ENCODE measurements at places on chromosomes 4 and X.

GRCh38 chr4:74969507-74970474 lies 36.9 kb downstream of the PARM1 start:
- DNase-seq, result no peak

- no peak for DNase-seq
Measured at GRCh38 chr4:185040523-185040922, 22.2 kb downstream of the HELT start.

DNA sequence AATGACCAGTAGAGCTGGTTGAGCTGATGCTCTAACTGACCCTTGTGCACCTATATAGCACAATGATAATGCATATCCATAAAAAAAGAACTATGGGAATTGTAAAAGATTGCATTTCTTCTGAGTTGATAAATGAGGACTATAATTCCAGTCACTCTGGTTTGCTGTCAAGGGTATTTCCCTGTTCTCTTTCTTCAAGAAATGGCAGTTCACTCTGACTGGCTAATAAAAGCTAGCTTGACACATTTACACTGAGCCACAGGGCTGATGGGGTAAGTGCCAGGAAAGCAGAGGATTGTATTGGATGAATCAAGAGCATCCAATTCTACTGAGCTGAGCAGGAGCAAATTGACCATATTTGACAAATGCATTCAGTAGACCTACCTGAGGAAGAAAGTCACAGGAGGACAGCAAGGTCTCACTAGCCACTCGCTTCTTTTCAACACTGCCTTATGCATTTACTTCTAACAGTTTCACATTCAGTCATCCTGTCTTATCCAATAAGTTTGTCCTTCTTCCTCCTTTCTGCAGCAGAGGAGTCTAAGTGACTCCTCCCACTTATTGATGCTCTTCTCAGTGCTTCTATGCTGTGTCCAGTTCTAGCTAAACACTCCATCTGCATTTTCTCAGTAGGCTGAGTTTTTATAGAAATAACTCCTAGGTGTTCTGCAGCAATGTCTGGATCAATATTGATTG lies 43.0 kb downstream of the RBMX2 start:
- DNase-seq, result no peak

GRCh38 chrX:142089193-142089592 lies 115.9 kb downstream of the MAGEC2 start:
- DNase-seq, result no peak

DNA sequence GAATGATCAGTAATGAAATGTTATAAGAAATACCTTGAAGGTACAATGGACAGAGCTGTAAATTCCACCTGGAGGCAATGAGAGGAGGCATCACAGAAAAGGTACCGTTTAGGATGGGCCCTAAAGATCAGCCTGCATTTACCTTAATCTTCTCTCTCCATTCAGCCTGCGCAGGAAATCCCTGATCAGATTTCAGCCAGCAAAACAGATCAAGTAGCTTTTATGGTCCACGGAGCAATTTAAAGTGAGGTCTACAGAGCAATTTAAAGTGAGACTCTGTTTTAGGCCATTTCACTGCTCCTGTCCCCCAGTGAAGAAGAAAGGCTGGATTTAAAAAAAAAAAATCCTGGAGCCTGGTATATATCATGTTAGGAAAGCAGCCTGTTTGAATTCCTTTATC lies 195.1 kb upstream of the VCX start:
- DNase-seq, result no peak

DNA sequence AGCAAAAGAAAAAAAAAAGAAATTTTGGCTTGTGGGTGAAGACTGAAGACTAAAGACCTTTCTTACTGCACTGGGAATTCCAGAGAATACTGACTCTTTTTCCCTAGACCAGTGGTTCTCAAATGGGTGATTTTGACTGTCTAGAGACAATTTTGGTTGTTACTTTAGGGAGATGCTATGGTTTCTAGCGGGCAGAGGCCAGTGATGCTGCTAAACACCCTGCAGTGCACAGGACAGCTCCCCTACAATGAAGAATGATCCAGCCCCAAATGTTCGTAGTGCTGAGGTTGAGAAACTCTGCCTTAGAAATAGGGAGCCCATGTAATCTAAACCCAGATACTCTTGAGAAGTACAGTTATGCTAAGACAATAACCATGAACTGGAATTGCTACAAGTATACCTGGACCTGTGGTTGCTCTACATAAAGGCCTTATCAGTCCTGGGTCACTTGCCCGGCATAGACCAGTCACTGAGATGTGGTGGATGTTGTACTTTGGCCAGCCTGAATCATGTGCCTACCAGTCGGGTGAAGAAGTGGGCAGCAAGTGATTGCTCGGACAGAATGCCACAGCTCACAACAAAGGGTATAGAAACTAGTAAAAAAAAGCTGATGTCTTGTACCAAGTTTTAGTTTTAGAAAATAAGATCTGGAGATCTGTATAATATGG lies 16.0 kb downstream of the ARHGAP10 start:
- DNase-seq, result no peak

GRCh38 chr4:86184216-86184900 lies 175.5 kb downstream of the MAPK10 start:
- no peak for DNase-seq

DNA sequence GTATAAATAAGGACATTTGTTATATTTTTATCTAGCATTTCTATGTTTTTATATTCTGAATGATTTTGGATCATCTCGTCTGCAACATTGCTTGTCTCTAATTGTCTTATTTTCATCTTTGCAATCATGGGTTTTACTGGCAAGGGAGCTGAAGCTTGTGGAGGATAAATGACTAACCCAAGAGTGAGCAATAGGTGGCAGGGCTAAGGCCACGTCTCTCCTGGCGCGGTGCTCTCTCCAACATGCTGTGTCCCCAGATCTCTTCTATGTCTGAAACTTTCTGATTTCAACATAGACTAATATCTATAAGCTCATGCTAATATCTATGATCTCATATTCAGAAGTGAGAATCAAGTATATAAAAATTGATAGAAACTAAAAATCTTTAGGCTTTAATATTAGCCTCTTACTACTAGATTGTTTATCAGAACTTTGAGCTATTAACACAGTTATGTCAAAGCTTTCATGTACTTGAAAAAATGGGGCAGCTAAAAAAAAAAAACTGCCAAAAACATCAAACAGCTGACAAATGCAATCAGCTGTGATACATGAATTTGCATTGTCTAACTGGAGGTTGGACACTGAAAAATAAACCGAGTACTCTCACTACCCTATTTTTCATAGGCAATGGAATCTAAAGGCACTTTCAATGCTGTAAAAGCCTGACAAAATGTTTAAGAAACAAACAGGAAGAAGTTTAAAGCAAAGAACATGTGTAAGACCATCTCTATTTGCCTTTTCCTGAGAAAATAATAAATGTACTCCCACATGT lies 169.2 kb downstream of the TMA16 start:
- DNase-seq, result no peak

GRCh38 chrX:41518127-41518840 lies 71.1 kb downstream of the NYX start:
- no peak for DNase-seq

DNA sequence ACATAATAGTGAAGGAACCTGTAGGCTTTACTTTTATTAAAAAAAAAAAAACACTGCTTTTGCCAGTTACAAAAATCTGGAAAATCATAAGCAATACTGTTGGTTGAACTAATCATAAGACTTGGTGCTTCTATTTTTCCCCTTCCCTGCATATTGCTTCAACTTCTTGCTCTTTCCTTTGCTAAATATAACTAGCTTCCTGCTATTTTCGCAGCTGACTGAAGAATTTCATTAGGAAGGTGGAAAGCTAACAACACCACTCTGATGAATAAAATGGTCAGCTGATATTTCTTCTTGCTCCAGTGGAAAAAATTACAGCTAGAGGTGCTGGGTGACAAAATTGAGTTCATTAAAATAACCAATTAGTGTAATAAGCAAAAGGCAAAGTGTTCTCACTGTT lies 39.3 kb downstream of the MEPE start:
- no peak for DNase-seq

DNA sequence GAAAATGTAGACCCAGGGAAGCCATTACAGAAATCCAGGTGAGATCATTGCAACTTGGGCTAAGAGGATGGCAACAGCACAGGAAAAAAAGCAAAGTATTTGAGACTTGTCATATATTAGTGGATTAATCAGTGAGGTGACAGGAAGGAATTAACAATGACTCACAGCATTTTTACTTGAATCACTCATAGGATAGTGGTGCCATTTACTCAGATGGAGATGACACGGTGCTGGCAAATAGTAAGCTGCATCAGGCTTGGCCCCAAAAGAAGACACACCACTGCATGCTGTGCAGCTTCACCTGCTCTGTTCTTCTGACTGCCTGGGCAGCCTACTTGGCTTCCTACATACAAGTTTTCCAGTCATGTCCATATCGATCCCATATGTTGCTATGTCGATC lies 144.8 kb downstream of the FRYL start:
- DNase-seq, result no peak

All from COR-L47 (cell line).